Activated naive CD4-positive, alpha-beta T cell treated with Interleukin-2 at 50 U/mL for 16 hours (primary cell): ENCODE measurements at places on chromosomes 1 and 21.

GRCh38 chr1:81606656-81607055, 194.1 kb upstream of the ADGRL2 start:
- no peak for DNase-seq

DNA sequence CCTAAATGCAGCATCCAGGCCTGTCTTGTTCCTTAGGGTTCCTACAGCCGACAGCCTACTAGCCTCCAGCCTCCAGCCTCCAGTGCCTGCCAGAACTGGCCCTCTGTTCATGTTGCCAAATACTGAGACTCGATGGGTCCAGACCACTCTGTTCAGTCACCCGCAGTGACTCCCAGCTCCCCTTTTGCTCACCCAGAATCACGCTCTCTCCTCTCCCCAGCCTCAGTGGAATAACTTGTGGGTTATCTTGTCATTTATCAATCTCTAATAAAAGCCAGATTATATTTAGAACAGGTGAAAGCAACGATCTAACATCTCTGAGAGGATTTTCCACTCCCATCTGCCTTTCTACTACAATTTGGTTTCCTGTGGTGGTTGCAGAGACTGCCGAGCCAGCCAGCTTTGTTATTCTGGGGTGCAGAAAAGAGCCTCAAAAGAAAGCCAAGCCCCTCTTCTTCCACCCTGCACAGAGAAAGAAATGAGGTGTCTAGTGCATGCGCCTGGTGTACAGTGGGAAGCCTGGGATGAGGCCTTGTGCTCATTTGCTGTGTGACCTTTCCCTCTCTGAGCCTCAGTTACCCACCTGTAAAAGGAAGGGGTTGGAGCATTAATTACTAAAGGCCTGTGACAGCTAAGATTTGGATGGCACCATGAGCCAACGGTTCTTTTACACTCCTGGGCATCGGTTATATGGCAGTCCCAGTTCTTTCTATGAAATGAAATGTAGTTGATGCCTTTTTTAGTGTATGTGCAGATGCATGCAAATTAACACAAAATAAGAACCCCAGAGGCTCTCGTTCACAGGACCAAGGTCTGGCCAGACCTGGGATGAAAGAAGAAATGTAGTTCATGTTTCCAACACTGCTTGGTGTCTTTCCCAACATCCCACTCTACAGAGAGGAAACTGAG, 42.9 kb upstream of the ID3 start:
- no peak for DNase-seq

DNA sequence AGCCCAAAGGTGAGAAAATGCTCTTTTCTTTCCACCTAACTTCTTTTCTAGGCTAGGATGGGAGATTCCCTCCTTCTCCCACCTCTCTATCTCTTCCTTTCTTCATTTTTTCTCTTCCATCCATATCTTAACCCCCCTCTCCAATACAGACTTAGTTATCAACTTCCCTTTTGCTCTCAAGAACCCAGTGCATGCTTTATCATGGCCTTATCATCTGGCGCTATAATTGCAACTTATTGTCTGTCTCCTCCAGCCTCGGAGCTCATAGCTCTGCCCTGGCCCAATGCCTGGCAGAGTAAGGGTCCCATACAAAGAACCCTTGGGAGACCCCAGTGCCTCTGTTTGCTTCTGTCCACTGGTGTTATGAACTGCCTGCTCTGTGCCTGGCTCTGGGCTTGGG, 71.0 kb upstream of the NFASC start:
- DNase-seq = no peak

GRCh38 chr1:53625766-53626520, 113.0 kb downstream of the GLIS1 start:
- DNase-seq = no peak

- no peak for DNase-seq
Observed at GRCh38 chr1:160362168-160362957, 4.5 kb upstream of the NHLH1 start.

- no peak for DNase-seq
Observed at GRCh38 chr1:52192436-52192835, 50.5 kb downstream of the ZFYVE9 start.

DNA sequence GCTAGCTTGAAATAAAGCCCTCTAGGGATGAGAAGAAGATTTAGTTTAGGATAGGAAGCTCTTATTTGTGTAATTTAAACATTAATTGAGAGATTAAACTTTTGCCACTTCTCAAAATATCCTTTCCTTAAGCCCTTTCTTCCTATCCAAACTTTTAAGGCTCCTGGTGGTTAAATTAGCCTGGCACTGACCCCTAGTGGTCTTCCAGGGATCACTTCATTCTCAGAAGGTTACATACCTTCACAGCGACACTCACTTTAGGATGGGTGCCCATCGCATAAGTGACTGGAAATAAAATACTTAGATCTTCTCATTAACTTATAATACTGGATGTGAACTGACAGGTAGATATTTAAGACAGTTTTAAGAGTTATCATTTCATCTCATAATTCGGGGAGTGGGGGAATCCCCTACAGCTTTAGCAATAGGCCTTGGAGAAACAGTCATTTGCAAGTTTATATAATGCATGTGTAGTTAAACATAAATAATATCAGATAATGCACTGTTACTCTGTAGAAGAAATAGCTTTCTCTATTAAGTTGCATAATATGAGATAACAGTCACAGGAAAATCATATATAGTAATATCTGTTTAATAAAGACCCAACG, 7.4 kb downstream of the LHX9 start:
- DNase-seq = peak; percentile 22

DNA sequence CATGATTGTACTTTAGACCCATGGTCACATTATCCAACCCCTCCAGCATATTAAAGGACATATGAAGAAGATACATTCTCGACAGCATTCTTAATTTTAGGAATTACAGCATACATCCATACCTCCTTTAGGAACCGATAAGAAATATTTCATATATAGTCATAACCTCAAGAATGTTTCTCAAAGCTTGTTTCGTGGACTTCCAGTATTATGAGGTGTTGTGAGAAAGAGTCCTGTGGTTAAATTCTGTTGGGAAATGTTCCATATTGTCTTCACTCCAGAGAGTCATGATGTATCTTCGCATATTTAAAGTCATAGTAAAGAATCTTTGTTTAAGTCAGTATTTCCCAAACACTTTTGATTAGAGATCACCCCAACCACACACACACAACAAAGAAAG, 321.0 kb upstream of the SNX7 start:
- no peak for DNase-seq

- DNase-seq = no peak
Observed at GRCh38 chr1:147080006-147080661, 92.1 kb downstream of the PRKAB2 start.

GRCh38 chr1:222905151-222905550, 90.3 kb downstream of the DISP1 start:
- no peak for DNase-seq

GRCh38 chr1:20202166-20202565, 15.8 kb upstream of the PLA2G2C start:
- DNase-seq = no peak

DNA sequence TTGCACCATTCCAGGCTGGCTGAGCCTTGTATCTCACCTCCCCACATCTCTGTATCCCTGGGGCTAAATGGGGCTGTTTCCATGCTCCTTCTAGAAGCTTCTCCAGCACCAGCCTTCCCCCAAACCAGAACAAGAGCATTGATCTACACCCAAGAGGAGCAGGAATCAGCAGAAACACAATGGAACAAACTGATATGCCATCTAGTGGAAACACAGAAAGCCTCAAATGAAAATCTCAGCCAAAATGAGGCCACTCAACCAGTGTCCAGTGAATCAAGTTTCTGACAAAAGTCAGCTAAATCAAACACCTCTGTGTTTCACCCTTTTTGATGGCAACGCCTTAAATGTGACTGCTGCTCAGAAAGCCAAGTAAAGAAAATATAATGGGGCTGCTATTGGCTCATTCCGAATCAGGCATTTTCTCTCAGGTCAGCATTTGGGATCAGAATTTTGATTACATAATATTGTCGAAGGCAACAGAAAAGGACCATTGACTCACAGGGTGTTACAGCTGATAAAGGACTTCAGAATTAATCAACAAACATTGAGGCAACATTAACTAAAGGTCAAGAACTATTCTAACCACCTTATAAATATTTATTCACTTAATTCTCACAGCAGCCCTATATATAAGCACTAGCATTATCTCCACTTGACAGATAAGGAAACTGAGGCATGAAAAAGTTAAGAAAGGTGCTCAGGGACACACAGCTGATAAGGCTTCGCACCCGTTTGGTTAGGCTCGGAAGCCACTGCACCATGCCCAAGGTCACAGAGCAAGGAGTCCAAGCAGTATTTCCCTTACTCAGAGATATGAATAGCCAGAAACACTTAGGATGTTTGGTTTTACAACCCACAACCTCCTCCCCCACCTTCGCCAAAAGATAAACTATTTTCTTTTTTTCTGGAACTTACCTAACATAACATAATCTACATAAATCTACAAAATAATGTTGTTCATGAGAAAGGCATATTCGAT, 85.8 kb upstream of the KCNJ15 start:
- DNase-seq = no peak

DNA sequence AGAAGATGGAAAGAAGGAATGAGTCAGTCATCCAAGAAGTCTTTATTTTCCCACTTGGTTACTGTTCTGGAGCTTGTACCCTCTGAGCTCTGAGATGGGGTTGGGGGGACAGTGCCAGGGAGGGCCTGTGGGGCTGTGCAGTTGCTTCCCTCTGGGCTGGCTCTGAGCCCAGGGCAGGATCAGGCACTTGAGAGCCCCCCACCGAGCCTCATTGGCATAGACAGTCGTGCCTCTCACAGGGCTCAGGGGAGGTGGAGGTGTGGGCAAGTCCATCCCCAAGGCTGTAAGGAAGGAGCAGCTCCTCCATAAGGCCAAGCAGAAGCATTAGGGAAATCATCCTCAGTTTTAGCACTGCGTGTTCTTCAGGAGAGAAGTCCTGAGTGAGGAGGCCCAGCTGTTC, 2.5 kb upstream of the ARL8A start:
- DNase-seq = no peak

DNA sequence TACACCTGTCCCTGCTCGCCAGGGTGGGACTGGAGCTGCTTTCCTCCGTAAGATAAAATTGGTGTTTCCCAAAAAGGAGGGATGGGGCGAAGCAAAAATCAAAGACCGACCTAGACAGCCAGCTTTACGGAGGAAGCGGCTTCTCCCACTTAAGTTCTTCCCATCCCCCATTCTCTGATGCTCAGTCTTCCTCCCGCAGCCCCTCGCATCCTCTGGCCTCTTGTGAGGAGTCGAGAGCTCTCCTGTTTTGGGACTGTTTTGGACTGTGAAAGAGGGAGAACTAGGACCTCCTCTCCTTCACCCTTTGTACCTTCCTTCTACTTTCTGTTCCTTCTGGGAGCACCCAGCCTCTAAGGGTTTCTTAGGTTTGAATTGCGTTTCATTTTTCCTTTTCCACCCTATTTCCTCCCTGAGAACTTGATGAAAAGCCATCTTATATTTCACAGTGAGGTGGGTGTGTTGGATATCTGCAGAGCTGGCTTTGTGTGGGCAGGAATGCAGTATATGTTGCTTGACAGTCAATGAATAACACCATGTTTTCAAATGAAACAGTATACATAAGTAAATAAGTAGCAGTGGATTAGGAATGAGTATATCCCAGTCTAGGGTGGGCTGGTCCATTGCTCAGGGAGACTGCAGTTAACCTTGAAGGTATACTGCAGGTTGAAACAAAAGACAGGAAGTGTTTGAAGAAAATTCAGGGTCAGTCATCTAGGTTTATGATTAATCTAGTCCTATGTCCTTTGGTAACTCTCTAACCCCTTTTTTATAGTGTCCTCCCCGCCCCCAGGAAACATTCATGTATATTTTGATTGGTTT, 848 bp downstream of the CTTNBP2NL start:
- DNase-seq = no peak

- DNase-seq = no peak
Observed at GRCh38 chr1:228209657-228210056, 1.8 kb downstream of the OBSCN start.

DNA sequence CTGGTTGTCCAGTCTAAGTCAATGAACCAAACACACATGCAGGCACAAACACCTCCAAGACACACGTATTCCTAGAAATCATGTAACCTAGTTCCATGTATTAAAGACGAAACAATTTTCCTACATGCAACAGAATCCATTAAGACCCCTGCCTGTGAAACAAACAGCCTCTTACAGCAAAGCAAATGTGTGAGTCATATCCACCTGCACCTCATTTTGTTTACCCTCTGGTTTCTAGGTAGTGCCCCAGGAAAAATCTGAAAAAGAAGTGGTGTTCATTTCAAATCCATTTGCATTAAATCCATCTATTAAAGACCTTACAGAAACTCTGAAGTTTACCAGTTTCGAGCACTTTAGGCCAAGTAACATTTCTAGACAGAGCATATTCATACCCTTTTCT, 74.1 kb downstream of the VCAM1 start:
- DNase-seq = no peak

DNA sequence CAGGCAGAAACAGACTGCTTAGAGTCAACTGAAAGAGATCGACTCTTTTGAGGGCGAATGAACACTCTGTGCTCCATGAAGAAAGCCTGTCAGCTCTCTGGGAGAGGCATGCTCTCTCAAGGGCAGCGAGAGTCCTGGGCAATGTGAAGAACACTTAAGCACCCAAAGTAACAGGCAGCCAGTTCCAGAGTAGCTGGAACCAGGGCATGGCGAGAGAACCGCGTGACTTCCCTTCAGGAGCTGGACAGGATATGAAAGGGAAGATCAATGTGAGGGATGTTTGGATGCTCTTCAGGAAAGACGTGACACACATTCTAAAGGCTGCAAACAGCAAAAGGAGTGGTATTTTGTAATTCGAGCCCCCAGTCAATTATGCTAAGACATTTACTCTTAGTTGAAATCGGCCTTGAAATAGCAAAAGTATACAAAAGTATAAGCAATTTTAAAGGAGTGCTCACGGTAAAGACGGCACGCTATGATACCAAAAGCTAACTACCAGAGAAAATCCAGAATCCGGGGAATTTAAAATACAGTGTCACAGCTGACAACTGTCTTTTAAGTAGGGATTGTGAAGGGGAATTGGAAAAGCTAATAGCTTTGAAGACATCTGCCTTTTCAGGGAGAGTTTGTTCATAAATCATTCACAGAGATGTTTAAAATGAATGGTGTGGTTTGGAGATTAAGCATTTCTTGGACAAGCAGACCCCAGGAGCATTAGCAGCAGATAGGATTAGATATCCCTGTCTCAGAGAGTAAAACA, 20.8 kb downstream of the ADAMTS5 start:
- no peak for DNase-seq

- DNase-seq = no peak
Observed at GRCh38 chr1:19067182-19067911, 110.9 kb upstream of the IFFO2 start.

DNA sequence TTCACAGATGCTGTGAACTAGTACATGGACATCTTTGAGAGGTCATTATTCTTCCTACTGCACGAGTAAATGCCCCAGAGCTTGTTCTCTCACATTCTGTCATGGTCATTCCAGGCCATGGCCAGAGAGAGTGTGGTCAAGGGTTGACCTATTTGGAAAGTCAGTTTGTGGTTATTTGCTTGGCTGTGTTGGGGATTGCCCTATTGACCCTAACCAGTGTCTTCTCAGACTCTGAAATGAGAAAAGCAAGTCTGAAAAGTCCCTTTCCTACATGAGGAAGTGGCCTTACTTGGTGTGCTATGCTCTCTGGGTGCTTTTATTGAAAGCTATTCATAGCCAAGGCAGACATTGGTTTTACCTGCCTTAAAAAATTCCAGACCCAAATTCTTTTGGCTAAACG, 26.6 kb downstream of the CLIC6 start:
- no peak for DNase-seq
